ENCODE measurements at places on chromosomes 2 and 18.

DNA sequence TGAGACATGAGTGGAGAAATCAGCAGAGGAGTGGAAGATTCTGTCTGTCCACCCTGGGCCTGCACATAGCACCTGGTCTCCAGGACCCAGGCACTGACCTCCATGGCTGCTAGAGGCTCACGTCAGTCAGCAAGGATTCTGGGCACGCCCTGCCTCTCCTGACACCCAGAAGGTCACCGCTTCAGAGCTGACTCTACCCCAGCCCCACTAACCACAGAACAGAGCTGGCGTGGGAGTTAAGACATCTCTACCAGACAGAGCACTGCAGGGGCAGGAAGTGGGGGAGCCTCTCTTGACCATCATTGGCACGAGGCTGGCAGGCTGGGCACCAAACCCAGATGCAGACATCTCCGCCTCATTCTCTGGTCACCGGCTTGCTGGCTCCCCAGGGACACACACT lies 3.0 kb downstream of the ADCY3 start:
- no peak for DNase-seq

DNA sequence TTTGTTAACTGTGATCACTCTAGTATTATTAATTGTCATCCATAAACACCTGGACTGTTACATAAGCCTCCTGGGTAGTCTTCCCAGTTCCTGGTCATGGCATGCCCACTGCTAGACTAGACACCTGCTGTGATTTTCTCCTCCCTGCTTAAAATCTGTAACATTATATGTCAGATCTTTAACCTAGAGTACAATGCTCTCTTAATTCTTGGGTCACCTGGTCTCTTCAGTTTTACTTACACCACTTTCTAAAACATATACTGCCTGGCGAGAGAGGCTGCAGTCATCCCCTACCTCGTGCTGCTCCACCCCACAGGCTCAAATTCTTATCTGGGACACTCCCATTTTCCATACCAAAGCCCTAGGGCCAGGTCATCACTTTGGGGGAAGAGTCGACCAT lies 161.3 kb downstream of the CDH2 start:
- DNase-seq, result no peak

DNA sequence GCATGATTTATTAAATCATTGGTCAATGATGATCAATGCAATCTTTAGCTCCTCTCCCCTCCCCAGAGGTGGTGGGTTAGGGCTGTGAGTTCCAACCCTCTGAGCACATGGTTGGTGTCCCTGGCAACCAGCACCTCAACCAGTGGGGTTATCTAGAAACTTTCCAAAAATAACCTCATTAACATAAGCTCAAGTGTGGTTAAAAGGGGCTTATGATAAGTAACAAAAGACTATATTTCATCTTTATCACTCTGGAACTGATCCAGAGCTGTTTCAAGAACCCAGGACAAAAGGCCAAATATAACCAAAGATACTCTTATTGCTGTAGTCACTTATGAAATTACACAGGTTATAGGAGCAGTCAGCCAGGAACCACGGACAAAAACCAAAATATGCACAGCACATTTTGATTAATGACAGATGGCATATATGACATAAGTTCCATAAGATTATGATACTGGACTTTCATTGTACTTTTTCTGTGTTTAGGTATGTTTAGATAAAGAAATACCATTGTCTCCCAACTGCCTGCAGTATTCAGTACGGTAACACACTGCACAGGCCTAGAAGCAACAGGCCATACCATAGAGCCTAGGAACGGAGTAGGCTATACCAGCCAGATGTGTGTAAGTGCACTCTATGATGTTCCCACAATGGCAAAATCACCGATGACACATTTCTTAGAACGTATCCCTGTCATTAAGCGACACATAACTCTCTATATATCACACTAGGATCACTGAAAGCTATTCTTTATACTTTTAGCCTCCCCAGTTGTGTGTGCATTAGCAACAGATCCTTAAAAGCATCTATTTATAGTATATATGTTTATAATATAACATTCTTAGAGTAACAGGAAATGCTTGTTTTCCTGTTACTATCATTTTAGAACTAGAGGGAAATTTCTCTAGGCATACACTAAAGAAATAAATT lies 31.9 kb downstream of the KIDINS220 start:
- no peak for DNase-seq

- no peak for DNase-seq
Observed at GRCh38 chr2:188785490-188785889, 188.7 kb upstream of the COL3A1 start.

DNA sequence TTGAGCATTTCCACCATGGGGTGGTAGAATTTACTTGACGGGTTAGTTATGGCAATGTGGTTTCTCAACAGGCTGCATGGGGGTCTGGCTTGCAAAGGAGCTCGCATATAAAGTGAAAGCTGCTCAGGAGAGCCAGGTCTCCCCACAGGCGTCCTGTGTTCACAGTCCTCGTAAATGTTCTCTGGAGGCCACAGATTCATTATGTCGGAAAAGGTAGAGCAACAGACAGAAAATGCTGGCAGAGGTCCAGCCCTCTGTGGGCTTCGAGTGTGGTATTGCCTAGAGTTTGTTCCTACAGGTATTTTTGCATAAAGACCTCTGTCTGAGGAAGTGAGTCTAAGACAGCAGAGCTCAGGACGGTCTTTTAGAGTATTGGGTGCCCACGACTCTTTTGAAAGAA lies 96.4 kb downstream of the CDCA7 start:
- DNase-seq, result no peak

GRCh38 chr2:71477231-71477691 lies 23.9 kb downstream of the DYSF start:
- DNase-seq, result no peak

DNA sequence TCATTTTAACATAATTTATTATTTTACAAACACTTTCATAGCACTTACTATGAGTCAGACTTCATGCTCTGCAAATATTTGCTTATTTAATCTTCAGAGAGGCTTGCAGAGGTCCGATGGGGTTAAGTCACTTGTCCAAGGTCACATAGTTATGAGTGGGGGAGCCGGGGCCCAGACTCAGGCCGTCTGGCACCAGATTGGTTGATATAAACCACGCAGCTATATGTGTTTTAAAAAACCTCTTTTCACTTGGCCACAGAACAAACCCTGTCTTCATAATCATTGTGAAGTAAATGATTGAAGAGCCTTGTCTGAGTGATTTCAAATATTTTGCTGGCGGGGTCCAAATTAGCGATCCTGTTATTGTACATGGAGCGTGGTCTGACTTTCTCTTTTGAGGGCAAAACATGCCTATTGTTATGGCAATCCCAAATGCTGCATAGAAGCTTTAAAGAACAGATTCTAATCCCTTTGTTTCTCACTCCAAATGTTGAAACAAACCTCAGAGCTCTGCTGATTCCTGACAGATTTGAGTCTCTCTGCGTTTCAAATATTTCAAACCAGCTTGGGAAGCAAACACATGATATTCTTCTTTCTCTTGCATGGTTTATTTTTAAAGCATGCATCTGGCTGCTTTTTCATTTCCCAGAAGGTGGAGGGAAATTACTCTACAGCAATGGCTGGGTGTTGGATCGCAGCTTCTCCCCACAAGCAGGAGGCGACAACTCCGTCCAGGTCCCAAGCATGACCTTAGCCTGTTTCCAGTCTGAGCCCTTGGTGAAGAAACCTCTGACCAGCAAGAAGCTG lies 142.4 kb downstream of the DDX1 start:
- no peak for DNase-seq

- DNase-seq, result no peak
Observed at GRCh38 chr18:80252136-80252535, 4.8 kb upstream of the PARD6G start.

DNA sequence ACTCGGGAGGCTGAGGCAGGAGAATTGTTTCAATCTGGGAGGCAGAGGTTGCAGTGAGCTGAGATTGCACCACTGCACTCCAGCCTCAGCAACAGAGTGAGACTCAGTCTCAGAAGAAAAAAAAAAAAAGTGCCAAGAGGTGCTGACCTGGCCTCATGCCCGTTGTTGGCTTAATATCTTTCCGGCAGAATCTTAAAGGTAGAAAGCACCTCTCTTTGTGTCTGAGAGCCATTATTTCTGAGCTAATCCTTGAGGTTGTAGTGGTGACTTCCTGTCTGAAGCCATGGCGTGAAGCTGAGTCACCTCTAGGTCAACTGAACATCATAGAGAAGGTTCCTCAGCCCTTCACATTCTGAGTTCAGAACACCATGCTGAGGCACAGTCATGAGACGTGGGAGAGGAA lies 60.4 kb downstream of the WDSUB1 start:
- no peak for DNase-seq

GRCh38 chr18:26738706-26739105 lies 126.8 kb downstream of the AQP4 start:
- no peak for DNase-seq

DNA sequence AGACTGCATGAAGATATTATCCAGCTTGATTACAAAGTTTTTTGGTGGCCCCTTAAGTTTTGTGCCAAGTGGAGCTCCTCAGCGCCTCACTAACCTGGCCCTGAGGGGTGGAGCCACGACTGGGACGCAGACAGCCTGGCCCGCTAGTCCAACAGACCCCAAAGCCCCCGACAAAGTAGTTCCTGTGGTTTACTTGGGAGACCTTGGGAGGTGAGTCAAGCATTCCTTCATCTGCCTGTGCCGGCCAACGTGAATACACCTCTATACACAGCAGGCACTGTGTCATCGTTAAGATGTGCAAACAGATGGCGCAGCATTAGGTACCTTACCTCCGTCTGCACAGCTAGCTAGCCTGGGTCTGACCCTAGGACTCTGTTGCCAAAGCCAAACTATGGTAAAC lies 55.0 kb upstream of the LAMA1 start:
- DNase-seq, result no peak

- DNase-seq, result no peak
Observed at GRCh38 chr2:54708584-54709335, 14.7 kb upstream of the EML6 start.

DNA sequence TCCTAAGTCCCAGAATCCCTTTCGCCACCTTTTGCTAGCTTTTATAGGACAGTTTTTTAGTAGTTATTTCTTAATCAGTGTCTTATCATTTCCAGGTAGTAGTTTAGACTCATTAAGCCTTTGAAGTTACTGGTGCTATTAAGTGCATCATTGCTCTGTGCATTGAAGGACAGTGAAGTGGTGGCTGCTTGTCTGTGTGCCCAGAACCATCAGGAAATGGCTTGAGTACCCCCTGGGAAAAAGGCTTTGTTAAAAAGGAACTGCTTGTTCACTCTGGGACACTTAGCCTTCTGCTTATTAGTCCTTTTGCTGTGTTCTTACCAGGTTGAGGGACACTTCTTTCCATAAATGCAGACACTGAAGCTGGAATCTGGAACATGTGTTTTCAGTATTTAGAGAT lies 30.0 kb downstream of the DTNA start:
- DNase-seq, result no peak

DNA sequence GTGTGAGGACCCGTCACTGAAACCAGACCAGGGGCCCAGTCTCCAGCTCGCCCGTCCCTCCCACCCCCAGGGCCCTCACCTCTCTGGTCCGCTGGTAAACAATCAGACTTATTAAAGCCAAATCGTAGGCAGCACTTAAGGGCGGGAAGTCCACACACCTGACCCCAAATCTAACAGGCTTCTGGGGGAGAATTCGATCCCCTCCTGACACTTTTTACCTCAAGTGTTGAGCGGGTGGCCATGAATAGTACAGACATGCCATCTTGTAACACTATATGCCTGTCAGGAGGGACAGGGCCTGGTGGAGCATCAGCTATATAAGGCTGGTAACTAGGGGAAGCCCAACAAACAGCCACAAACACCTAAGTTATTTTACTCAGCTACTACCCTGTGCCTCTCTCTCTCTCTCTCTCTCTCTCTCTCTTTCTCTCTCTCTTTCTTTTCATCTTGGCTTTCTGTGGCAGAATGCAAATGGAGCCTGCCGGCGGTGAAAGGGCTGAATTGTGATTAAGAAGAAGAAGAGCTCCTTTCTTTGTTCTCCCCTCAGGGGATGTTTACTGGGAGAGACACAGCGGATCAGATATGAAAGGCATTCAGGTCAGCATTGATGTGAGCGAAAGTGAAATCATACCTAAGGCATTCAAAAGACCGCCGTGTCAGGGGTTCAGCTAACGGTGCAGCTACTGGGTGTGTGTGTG lies 9.5 kb downstream of the ZEB2 start:
- no peak for DNase-seq

- peak; percentile 11 for DNase-seq
Observed at GRCh38 chr2:153163055-153163454, 315.5 kb downstream of the RPRM start.

GRCh38 chr2:112181571-112182290 lies 43.5 kb downstream of the FBLN7 start:
- DNase-seq, result no peak

- no peak for DNase-seq
Observed at GRCh38 chr2:47310801-47311560, 92.0 kb upstream of the MSH2 start.

GRCh38 chr2:207091176-207091575 lies 74.6 kb downstream of the KLF7 start:
- DNase-seq, result no peak

GRCh38 chr2:76998704-76999103 lies 523.5 kb downstream of the LRRTM4 start:
- DNase-seq, result no peak

GRCh38 chr2:113180131-113180946 lies 6.6 kb downstream of the PSD4 start:
- DNase-seq, result no peak

GRCh38 chr2:224381521-224382279 lies 20.2 kb downstream of the FAM124B start:
- no peak for DNase-seq

Data from LNCaP clone FGC (cell line).